NCI-H1105 treated with DMSO at 0.1 percent for 48 hours (cell line): ENCODE measurements at places on chromosomes 12 and 14.
A peak's percentile ranks its signal among the peaks of the same experiment; 100 is the strongest.

GRCh38 chr14:90348270-90348669 is 16.5 kb upstream of the NRDE2 start:
- no peak for DNase-seq

DNA sequence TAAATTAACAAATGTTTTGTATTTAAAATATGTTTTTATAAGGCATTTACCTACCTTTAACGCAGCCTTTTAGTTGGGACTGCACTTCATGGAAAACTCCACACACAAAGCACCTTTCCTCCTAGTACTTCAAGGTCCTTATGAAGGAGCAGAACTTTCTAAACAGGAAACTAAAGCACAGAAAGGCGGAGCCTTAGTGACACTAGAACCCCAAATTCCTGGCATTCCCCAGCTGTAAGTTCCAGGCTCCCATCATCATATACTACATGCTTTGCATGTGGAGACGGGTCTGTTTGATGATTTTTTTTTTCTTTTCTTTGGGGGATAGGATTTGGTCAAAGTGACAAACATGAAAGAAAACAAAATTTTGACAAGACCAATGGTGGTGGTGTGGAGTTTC is 39.5 kb downstream of the STXBP6 start:
- DNase-seq = no peak

DNA sequence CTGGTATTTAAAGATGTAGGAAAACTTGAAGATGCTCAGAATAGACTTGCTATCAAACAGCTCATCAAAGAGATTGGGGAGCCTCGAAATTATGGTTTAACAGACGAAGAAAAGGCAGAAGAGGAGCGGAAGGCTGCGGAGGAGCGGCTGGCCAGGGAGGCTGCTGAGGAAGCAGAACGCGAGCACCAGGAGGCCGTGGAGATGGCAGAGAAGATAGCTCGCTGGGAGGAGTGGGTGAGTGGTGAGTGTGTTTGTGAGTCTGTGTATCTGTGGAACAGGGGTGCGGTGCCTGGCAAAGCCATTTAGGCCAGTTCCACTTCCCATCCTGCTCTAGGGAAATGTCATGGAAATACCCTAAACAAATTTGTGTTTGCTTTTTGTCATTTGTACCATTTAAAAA is 19.2 kb upstream of the PAPOLA start:
- DNase-seq = no peak

DNA sequence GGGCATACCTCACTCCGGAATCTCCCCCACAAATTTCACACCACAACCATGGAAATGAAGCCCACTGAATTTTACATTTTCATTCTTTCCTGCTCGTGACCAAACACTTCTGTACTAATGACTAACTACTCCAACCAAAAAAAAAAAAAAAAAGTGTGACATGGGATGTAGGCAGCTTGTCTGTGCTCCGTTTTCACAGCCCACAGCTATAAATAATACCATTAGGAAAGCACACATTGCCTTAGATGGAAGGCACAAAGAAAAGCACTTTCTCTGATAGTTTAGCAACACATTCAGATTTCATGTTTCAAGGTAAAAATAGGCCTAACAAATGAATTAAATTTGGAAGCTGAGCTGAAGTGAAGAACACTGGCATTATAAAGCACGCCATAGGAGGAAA is 42.5 kb downstream of the DUSP6 start:
- no peak for DNase-seq

DNA sequence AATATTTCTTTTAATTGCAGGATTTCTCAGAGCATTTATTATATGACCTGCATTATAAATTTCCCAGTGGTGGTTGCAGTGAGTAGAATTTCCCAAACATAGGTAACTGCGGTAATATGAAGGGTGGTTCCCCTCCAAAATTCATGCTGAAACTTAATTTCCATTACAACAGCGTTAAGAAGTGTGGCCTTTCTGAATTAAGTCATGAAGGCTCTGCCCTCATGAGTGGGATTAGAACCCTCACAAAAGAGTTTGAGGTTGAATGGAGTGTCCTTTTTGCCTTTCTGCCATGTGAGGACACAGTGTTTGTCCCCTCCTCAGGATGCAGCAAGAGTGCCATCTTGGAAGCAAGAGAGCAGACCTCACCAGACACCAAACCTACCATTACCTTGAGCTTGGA is 233.6 kb downstream of the KTN1 start:
- no peak for DNase-seq

- peak; percentile 65 for DNase-seq
These were observed 20.8 kb downstream of the CKAP4 start for GRCh38 chr12:106226884-106227640.
